ENCODE measurements at places on chromosomes 7 and 10. TPM values are rescaled to one million over a fixed set of nuclear protein-coding genes. Genes with fewer than 3 reads are reported as not detected.

Gene VWA2
- total RNA-seq: not detected

Gene VAX1
- total RNA-seq: not detected

Gene FAM25G
- total RNA-seq: not detected

Gene LRRC61
- total RNA-seq: 5.0 TPM

Gene GNAI1
- total RNA-seq: 2.8 TPM

Gene SPDYE6
- total RNA-seq: not detected

Gene PON1
- not detected for total RNA-seq

Gene OPN1SW
- total RNA-seq: not detected

Gene CH25H
- total RNA-seq: 0.50 TPM

Gene AGR2
- not detected for total RNA-seq

Gene FGFBP3
- 1.5 TPM for total RNA-seq

Gene SUN3
- total RNA-seq: not detected

Gene BMPER
- total RNA-seq: not detected

Gene UBE3C
- 32.3 TPM for total RNA-seq

Gene PHYH
- total RNA-seq: 10.0 TPM

Gene RRP12
- total RNA-seq: 84.2 TPM

Gene MMP21
- 0.34 TPM for total RNA-seq

Gene CALML5
- not detected for total RNA-seq

Gene NEURL1
- 0.85 TPM for total RNA-seq

Gene ASAH2
- 2.1 TPM for total RNA-seq

Gene DTX2
- total RNA-seq: 19.2 TPM

Gene CALHM3
- not detected for total RNA-seq

Gene PDE1C
- total RNA-seq: not detected

Gene MICU1
- total RNA-seq: 12.1 TPM

Gene GIMAP2
- 64.1 TPM for total RNA-seq

Gene WEE2
- 0.14 TPM for total RNA-seq

Gene SLC13A1
- total RNA-seq: not detected

Gene ACHE
- 0.14 TPM for total RNA-seq

Gene TFR2
- 2.3 TPM for total RNA-seq

Gene GLRX3
- total RNA-seq: 25.4 TPM

Gene NRAP
- total RNA-seq: not detected

Gene HOXA4
- total RNA-seq: not detected

Gene LSM8
- 49.4 TPM for total RNA-seq

Gene PNLIPRP2
- total RNA-seq: not detected

Gene BMS1
- total RNA-seq: 15.3 TPM

Gene ELAPOR2
- total RNA-seq: 7.2 TPM

Gene AQP1
- 0.22 TPM for total RNA-seq

Gene ACTL6B
- not detected for total RNA-seq

Gene CRTAC1
- not detected for total RNA-seq

Gene IFIT1B
- total RNA-seq: 0.11 TPM

Gene NPSR1
- not detected for total RNA-seq

Gene PNLIPRP3
- not detected for total RNA-seq

Gene CDNF
- total RNA-seq: 3.7 TPM

Gene GIMAP7
- 48.4 TPM for total RNA-seq

Gene CHST3
- not detected for total RNA-seq

Gene CARD11
- total RNA-seq: 122 TPM

Gene RARRES2
- not detected for total RNA-seq

Gene AGAP9
- total RNA-seq: 6.5 TPM

Gene XRCC2
- 0.41 TPM for total RNA-seq

Gene MUC12
- 0.39 TPM for total RNA-seq

Gene KAZALD1
- total RNA-seq: not detected

Gene CCL26
- not detected for total RNA-seq

Gene KLF14
- total RNA-seq: not detected

Gene SFMBT2
- total RNA-seq: 42.0 TPM

Gene MAGI2
- not detected for total RNA-seq

Gene SPDYE16
- not detected for total RNA-seq

Gene TFEC
- total RNA-seq: not detected

All from CD4-positive, alpha-beta T cell (primary cell).